ENCODE measurements at places on chromosomes 5 and 9.

GRCh38 chr9:68999393-69000105, 14.4 kb downstream of the PRKACG start:
- DNase-seq: peak; percentile 90

GRCh38 chr9:22052376-22052945, 43.4 kb upstream of the CDKN2B start:
- no peak for DNase-seq

DNA sequence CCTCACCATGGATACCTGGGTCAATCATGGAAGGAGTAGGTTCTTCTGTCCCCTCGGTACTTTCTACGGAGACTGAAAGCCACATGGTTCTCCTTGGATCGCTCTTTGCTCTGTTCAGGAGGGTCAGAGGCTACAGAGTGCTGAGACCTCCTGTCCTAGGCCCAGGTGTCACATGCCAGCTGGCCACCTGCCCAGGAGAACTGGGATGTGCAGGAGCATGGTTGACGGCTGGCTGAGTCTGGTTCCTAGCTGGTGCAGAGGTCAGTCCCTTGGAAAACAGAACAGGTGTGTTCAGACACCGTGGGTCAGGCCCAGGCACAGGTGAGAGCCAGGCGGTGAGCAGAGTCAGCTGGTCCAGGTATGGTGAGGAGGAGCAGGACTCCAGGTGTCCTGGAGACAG, 416.3 kb downstream of the IRX1 start:
- no peak for DNase-seq

GRCh38 chr9:22171691-22172090, 162.6 kb upstream of the CDKN2B start:
- DNase-seq: no peak

DNA sequence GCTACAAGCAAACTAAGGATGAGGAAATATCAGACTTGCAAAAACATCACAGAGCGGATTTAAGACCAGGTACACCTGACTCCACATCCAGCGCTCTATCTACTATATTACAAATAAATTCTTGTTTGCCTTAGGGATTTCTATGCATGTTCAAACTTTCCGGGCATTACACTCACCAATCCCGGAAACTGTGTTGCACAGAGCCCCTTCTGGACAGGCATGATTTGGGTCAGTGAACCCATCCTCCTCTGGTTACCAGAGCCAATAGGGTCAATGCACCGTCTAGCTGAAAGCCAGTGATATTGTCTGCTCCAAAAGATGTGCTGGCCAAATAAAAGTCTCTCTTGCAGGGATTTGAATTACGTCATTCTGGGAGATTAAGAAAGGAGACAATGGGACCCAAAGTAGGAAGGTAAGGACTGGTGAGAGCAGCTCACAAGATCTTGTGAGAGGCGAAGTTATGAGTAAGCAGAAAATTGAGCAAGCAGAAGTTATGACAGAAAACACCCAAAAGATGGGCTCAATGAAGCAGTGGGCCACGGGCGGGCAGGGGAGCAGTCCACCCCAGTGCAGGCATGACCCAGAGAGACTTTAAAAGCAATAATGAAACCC, 155.8 kb upstream of the RAI14 start:
- DNase-seq: no peak

- no peak for DNase-seq
These were observed 11.0 kb upstream of the SNCAIP start for GRCh38 chr5:122301016-122301415.

- no peak for DNase-seq
These were observed 2125.4 kb upstream of the WWC1 start for GRCh38 chr5:166166071-166166470.

GRCh38 chr5:148623741-148624140, 30.6 kb downstream of the HTR4 start:
- DNase-seq: no peak

DNA sequence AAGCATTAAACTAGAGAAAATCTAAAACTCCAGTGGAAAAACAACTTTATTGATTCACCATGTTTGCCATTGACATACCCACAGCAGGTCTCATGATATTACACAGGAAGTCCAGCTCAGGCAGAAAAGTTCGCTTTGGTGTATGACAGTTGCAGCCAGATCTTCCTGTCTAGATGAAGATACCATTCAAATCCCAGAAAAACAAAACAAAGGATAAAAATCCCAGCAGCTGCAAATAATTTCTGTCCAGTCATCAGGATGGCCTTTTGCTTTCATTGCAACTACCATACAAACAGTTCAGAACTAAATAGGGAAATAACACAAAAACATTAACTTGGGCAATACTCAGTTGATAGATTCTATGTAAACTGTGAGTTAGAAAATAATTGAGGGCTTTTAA, 136.0 kb upstream of the NREP start:
- no peak for DNase-seq

DNA sequence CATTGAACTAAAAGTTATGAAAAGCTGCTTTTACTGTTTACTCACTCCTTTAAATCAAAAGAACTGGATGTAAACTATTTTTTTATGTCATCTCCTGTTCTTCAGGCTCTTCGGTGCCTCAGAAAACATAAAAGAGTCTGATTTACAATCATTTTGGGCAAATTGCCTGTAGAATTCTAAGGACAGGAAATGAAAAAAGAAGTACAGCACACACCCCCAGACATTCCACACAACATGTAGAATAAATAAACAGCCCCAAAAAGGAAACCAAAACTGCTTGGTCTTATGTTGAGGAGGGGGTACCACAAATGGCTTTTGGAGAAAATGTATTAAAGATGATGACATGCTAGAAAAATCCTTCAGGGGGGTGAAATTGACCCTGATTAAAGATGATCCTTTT, 57.2 kb downstream of the ITGA1 start:
- no peak for DNase-seq

GRCh38 chr5:59749782-59750520, 143.6 kb downstream of the PDE4D start:
- DNase-seq: no peak

GRCh38 chr9:110797611-110798010, 129.0 kb downstream of the MUSK start:
- no peak for DNase-seq

- no peak for DNase-seq
These were observed 208.1 kb upstream of the S1PR3 start for GRCh38 chr9:88782931-88783710.

DNA sequence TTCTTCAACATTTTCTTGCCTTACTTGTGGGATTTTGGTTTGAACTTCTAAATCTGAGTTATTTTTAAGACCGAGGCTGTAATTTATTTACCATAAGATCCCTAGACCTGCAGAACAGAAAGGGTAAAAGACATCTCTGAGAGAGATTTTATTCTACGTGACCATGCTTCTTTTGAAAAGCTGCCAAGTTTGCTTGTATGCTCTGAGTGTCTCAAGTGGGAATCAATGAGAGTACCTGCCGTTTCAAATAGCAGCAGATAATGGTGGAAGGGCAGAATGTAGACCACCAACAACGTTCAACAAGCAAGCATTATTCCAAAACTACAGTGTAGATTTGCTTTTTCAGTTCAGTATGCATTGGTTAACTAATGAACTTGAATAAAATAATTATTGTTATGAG, 108.6 kb upstream of the MINAR2 start:
- DNase-seq: no peak

DNA sequence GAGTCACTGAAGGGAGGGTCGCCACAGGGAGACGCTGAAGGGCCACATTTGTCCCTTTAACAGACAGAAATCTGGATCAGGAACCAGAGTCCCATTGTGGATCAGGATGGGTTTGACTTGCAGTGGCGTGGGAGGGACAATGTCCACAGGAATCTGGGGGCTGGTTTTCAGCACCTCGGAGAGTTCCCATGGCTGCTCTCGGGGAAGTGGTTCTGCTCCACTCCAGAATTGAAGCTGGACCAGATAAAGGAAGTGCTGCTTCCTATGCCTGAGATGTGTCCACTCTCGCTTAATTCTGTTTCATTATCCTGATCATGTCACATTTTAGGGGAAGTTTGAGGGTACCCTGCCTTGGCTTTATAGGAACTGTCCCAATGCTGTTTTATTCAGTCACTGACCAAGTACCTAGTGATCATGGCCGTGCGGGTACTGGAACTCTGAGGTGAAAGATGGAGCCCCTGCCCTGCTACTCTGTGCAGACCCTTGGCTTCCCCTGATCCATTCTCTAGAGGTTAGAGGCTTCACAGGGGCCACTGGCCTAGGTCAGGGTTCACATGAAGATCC, 28.7 kb downstream of the ENHO start:
- DNase-seq: no peak

DNA sequence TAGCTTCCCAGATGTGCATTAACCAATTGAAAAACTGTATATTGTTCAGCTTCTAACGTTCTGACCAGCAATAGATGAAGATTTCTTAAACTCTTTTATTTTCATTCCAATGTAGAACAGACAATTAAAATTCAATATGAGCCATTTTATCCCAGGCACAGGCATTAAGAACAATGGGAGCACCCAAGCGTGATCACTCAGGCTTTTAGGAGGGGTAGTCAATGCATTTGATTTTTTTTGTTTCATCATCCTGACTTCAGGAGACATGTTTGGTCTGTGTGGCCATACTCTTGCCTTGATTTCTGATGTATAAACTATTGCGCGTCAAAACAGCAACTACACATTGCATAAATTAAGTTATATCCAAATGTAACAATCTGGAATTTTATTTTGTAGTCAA, 653.0 kb upstream of the RORB start:
- no peak for DNase-seq
